NCI-H460 (cell line): ENCODE measurements at places on chromosomes 3 and 15.

GRCh38 chr3:114709102-114709501, 415.3 kb downstream of the TIGIT start:
- no peak for DNase-seq

GRCh38 chr3:22748453-22749045, 454.6 kb upstream of the UBE2E2 start:
- DNase-seq = no peak

- DNase-seq = no peak
Measured at GRCh38 chr15:78420220-78420619, 17.8 kb upstream of the IREB2 start.

GRCh38 chr3:121916189-121916588, 22.0 kb downstream of the SLC15A2 start:
- DNase-seq = no peak

DNA sequence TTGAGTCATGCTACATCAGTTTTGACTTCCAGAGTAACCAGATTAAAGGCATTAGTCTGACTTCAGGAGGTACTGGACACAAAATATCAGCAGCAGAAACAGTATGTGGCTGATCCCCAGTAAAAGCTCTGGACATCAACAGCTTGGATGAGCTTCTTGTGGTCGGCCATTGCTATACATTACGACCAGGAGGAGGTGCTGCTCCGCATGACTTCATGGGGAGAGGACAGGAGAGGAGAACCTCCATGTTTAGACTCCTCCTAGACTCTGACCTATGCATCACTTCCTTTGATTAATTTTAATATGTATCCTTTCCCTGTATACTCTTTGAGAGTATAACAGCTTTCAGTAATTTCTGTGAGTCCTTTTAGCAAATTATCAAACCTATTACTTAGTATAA, 285.6 kb upstream of the ARHGEF26 start:
- no peak for DNase-seq

DNA sequence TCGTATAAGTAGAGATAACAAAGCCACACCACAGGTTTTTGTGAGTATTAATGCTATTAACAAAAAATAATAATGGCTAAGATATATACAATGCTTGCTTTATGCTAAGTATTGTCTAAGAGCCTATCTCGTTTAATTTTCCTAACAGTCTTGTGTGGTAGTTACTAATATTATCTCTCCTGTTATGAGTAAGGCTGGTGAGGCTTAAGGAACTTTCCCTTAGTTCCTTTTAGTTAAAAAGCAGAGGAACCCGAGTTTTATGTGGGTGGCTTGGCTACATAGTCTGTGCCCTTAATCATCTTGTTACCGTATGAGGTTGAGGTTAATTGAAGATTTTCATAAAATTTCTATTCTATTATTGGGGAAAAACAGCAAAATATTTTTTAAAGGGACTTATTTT, 218.4 kb downstream of the SOX2 start:
- no peak for DNase-seq

DNA sequence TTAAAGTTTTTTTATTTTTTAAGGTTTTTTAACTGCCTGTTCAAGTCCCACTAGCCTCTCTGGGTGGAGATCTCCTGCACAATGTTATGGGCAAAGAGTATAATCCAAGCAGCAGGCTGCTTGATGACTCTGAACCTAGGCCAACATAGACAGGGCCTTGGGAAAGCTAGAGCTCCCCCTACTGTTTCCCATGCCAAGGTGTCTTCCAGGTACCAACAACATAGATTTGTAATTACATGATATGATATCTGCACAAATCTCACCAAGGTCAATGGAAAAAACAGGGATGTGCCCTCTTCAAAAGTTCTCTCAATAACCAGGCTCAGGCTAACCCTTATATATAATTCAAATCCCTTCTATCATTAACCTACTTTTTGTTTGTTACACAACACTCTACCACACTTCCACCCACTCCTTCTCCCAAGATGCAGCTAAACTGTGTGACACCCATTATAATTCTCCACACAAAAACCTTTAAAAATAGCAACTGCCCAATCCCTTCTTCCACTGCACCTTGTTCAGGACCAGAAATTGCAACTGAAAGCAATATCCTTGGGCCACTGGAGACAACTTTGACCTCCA, 43.8 kb downstream of the RBM15B start:
- DNase-seq = peak; percentile 43

GRCh38 chr3:14273901-14274611, 95.4 kb downstream of the LSM3 start:
- no peak for DNase-seq

- DNase-seq = no peak
Measured at GRCh38 chr3:113441051-113441770, at the start of gene CFAP44. Gene CFAP44 (minus strand): TSS chr3:113441493. CDS start chr3:113433664, 7,829 bp downstream.

DNA sequence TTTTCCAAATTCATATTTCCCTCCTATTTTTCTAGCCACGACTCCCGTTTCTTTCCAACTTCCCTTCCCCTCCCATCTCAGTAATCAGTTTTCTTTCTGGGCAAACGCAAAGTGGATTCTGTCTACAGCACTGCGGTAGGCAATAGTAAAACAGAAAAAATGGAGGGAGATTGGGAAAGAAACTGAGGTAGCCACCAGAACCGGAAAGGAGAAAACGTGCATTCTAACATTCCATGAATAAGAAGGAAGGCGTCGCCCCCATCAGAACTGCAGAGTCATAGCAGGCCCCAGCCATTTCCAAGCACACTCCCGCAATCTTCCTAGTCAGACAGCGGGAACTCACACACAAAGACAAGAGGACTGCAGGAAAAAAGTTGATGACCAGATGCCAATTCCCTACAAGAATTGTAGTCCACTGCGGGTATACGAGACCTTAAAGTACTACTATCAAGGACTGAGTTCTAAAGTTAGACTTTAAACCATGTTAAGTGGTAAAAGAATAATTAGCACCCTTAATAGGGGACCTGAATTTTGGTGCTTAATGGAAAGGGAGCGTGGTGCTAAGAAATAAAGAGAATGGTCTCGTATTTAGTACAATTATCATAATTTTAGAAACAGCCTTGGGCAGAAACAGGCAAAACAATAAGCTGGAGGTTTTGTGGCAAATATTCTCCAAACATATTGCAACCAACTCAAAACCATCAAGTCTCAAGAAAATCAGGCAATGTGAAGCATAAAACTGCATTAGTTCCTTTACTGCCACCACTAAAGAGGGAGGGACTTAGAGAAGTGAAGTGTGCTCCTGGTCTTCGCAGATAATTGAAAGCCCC, 1.4 kb downstream of the PFN2 start:
- peak; percentile 79 for DNase-seq

GRCh38 chr15:101128221-101129015, 123.4 kb downstream of the CHSY1 start:
- no peak for DNase-seq

GRCh38 chr15:95799286-95800200, 531.0 kb upstream of the NR2F2 start:
- DNase-seq = peak; percentile 42

DNA sequence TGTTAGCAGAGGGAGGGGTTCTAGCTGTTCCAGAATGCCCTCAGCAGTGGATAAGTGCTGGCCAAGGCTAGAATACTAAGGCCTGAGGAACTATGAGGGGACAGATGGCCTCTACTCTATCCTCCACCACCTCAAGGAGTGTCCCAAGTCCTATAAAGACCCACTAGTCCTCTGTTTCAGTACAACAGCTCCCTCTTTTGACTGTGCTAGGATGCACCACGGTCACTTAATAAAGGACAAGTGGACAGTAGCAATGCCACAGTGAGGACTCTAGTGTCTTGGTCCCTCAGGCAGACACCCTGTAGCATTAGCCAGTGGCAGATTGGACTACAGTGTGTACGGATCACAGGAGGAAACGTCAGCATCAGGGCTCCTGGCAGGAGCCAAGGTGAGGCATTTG, 171.8 kb upstream of the PROK2 start:
- DNase-seq = no peak

DNA sequence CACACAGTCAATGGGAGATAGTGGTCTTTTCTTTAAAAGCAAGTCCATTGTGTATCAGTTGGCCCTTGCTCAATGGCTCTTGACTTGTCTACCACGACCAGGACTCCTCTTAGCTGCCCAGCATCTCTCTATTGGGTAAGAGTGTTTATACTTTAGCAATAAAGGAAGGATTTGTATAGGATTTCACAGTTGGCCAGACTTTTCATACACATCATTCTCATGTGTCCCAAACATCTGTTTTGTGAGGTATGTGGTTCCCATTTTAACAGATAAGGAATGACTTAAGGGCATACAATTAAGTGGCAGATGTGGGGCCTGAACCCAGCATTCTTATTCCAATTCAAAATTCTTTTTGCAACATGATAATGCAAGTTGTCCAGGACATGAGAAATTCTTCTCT, 191.5 kb downstream of the CHST2 start:
- DNase-seq = no peak

- no peak for DNase-seq
Measured at GRCh38 chr3:100533176-100533575, 40.8 kb downstream of the TMEM45A start.

- DNase-seq = no peak
Measured at GRCh38 chr3:151174351-151174750, 28.7 kb downstream of the GPR171 start.

- no peak for DNase-seq
Measured at GRCh38 chr3:128351546-128351945, 115.1 kb downstream of the DNAJB8 start.

DNA sequence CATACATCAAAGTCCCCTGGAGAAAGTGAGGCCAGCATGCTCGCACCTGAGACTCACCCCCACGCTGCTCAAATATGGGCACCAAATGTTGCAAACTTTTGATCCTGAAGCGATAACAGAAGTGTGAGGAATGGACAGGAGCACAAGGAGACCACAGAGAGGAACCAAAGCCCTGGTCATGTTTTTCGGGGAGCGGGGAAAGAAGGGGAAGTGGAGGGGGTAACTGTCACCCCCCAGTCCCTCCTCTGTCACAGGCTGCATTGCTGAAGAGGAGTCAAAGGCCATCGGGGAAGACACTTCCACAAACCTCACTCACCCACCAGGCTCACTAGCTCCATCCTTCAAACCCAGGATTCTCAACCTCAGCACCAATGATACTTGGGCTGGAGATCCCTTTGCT, 182.4 kb downstream of the UACA start:
- no peak for DNase-seq

DNA sequence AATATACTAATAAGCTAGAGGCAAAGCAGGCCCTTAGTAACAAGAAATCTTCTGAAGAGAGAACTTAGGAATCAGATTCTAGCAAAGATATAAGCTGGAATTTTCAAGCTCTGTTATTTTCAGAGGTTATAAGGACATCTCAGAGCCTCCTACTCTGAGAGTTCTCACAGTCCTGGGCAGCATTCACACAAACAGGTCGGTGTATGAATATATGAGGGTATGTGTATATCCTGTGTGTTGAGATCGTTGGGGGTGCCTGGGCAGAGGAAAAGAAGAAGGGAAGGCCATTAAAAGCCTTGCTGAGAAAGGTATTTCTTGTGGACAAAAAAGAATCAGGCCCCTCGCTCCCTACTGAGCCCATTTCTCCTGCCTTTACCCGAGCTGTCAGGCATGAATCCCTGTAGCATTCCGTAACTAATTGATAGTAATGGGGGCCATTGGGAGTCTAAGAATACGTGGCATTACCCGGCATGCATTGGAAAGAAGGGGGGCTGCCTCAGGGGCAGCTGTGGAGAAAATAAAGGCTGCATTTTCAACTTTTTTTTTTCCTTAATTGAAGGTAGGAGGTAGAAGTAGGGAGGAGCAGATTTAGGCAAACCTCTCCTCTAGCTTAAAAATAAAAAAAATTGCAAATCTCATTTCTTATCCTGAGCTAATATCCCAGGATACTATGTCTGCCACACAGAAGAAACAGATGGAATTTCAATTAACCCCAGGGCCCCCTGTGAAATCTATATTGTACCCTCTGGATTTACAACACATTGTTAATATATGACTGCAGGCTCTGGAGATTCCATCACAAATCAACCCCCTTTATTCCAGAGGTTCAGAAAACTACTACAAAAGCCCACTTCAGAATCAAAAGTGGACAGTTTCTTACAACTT, 103.8 kb downstream of the GTPBP8 start:
- DNase-seq = no peak

GRCh38 chr3:6717026-6717943, 143.6 kb upstream of the GRM7 start:
- DNase-seq = no peak

GRCh38 chr3:72332036-72332435, 516.2 kb downstream of the SHQ1 start:
- no peak for DNase-seq

- peak; percentile 24 for DNase-seq
Measured at GRCh38 chr15:33963831-33964664, 4.2 kb upstream of the CHRM5 start.

- DNase-seq = no peak
Measured at GRCh38 chr3:1092771-1093170, at the start of gene CNTN6. Gene CNTN6 (plus strand): TSS chr3:1093024. CDS start chr3:1148009, 54,985 bp downstream.

- no peak for DNase-seq
Measured at GRCh38 chr3:148218222-148218621, 479.5 kb upstream of the AGTR1 start.

- no peak for DNase-seq
Measured at GRCh38 chr3:131995891-131996290, 38.9 kb downstream of the CPNE4 start.

DNA sequence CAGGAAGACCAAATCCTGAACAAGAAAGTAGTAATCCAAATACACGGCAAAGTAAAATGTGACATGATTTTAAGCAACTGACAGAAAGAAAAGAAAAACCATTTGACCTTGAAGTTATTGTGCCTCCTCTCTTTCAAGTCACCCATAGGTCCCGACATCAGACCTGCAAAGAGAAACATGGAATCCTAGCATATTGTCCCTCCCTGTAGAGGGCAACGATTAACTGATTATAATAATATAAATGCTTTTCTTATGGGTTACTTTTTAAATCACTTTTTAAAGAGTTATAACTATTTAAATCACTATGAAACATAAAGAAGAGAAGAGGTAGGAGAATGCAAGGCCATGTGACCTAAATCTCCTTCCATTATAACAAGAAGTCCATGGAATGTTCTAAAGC, 143.2 kb upstream of the LIPC start:
- no peak for DNase-seq
